ENCODE measurements at places on chromosomes 13 and 19.
A peak's percentile ranks its signal among the peaks of the same experiment; 100 is the strongest.

DNA sequence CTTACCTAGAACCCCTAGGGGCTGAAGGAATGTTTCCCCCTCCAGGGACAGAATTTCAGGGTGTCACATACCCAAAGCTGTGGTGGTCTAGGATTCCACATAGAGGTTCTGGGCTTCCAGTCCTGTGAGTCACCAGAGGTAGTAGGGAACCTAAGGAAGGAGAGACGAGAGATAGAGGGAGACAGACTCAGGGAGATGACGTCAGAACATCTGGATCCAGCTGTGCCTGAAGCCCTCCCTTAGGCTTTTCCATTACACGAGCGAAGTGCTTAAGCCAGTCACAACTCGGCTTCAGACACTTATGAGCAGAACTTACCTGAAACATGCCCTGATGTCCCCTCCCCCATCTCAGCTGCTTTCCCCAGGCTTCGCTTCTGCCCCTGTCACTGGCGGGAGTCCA is 11.8 kb upstream of the SELENOW start:
- no peak for DNase-seq

GRCh38 chr19:39825531-39826076 is 8.4 kb downstream of the DYRK1B start:
- DNase-seq: peak; percentile 30

- DNase-seq: peak; percentile 26
These were observed 249.1 kb downstream of the GPC5 start for GRCh38 chr13:91647361-91647990.

- no peak for DNase-seq
These were observed 47.3 kb upstream of the MTIF3 start for GRCh38 chr13:27497563-27498230.

DNA sequence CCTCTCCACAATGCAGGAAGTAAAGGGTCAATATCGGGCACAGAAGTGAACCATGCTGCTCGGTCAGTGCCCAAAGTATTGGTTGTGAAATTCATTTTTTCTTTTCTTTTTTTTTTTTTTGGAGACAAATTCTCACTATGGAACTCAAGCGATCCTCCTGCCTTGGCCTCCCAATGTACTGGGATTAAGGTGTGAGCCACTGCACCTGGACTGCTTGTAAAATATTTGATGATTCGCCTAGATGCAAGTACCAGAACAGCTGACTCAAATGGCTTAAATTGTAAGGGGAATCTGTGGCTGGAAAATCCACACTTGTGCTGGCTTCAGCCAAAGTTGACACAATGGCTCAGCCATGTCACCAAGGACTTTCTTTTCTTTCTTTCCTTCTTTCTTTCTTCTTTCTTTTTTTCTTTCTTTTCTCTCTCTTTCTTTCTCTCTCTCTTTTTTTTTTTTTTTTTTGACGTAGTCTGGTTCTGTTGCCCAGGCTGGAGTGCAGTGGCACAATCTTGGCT is 43.7 kb downstream of the NUMBL start:
- no peak for DNase-seq

GRCh38 chr13:24282256-24282655 is 27.1 kb upstream of the C1QTNF9 start:
- DNase-seq: no peak

GRCh38 chr19:15471639-15472101 is 7.3 kb upstream of the RASAL3 start:
- DNase-seq: no peak

- DNase-seq: no peak
These were observed 800.7 kb upstream of the SLITRK5 start for GRCh38 chr13:86870444-86870843.

GRCh38 chr13:38417727-38418126 is 68.1 kb downstream of the UFM1 start:
- DNase-seq: no peak

- no peak for DNase-seq
These were observed 20.4 kb downstream of the LMTK3 start for GRCh38 chr19:48490981-48491792.

DNA sequence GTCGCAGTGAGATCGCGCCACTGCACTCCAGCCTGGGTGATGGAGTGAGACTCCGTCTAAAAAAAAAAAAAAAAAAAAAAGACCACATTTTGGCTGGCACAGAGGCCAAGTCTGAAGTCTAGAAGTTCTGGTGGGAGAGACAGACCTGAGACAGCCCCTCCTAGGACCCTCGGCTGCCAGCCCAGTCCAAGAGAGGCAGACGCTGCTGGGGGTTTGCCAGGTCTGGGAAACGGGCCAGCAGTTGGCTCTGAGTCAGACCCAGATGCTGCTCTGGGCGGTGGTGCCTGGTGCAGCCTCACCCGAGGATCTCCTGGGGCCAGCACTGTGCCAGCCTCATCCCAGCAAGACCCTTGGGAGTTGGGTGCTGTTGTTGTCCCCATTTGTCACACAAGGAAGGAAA is 5.8 kb downstream of the FCHO1 start:
- DNase-seq: peak; percentile 84

DNA sequence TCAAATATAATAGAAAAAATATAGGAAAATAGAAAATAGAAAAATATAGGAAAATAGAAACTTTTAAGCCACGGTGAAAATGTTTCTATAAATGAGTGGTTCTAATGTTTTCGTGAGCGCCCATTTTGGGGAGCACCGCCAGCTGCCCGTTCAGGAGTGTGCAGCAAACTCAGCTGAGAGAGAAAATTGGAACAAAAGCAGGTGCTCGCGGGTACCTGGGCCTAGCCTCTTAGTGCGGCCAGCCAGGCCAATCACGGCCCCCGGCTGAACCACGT is 204 bp upstream of the PDX1 start:
- no peak for DNase-seq

- DNase-seq: peak; percentile 67
These were observed 75.6 kb upstream of the KL start for GRCh38 chr13:32940601-32941000.

- DNase-seq: no peak
These were observed 319.0 kb downstream of the KCNRG start for GRCh38 chr13:50334115-50334778.

- DNase-seq: no peak
These were observed 40.5 kb downstream of the KLF12 start for GRCh38 chr13:74093691-74094090.

GRCh38 chr13:19345158-19345557 is 163.5 kb upstream of the TUBA3C start:
- DNase-seq: no peak

DNA sequence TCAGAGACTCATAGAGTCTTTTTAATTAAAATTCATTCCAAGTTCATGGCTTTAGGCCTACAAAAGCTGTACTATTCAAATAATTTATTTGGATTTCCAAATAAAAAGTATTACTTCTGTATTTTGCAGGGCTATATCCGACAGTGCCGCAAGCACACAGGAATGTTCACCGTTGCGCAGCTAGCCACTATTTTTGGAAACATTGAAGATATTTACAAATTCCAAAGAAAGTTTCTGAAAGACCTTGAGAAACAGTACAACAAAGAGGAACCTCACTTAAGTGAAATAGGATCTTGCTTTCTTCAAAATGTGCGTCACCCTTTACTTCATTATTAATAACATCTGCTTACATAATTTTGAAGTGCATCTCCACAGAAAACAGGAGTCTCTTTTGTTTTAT is 20.5 kb upstream of the C1QTNF9 start:
- DNase-seq: no peak

DNA sequence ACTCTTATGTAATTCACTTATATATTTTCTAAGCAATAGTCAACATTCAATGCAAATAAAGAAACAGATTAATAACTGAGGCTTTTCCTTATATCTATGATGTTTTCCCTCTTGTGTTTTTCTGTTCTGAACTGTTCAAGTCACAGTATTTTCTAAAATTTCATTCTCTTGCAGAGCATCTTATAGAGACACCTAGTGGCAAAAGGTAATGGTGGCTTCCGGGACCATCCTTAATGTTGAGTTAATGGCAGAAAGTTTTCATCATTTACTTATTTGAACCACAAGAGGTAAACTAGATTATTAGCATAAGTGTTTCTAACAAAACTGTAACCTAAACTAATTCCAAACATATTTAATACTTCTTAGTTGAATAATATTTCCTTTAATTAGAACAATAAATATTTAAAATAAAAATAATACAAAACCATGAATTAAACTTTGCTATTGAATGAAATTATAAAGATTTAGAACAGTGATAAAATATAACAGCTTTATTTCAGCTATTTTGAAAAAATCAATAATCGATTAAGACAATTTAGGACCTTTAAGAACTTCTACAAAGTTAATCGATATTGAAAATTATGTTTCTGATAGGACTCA is 1.7 kb upstream of the SLITRK5 start:
- no peak for DNase-seq

DNA sequence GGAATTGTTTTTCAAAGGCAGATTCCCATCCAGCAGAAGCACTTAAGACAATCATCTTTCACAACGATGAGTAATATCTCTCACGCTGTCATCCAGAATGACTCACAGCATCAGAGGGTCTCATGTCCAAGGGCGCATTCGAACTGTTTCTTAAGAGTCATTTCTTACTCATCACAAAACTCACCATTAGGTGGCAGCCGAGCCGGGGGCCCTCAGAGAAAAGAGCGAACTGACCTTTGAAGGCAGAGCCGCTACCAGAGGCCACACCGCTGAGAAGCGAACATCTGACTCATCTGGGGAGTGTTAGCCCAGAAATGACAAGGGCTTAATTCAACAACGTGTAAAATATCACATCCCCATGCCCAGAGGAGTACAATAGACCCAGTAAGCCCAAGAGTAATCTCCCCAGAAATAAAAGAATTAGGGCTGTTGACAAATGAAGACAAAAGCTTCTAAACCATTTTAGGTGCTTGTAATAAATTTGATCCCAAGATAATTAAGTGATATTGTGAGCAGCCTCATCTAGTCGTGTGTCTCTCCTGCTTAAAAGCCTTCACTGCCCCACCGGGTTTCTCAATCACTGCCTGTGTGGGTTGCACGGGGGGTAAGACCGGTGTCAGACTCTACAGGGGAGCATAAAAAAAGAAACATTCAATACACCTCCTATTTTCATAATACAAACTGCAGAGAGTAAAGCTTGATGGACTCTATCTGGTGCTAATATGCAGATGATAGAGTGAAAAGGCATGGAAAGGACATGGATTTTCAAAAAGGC is 96.2 kb downstream of the CYSLTR2 start:
- DNase-seq: peak; percentile 84

DNA sequence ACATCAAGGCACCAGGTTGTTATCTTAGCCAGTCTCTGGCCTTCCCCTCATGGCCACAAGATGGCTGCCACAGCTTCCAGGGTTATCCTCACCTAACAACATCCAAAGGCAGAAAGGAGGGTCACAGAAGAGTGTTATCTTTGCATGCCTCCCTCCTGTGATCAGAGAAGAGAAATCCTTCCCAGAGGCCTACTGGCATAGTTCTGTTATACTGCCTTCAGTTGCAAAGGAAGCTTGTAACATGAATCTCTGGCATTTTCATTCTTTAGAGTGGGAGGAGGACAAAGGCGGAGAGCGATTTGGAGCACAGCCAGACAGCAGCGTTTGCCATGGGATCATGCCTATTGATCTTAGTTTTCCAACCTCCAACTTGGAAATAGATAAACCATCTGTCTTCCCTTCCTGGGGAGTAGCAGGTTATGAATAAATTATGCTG is 135.7 kb downstream of the DNAJC15 start:
- no peak for DNase-seq

DNA sequence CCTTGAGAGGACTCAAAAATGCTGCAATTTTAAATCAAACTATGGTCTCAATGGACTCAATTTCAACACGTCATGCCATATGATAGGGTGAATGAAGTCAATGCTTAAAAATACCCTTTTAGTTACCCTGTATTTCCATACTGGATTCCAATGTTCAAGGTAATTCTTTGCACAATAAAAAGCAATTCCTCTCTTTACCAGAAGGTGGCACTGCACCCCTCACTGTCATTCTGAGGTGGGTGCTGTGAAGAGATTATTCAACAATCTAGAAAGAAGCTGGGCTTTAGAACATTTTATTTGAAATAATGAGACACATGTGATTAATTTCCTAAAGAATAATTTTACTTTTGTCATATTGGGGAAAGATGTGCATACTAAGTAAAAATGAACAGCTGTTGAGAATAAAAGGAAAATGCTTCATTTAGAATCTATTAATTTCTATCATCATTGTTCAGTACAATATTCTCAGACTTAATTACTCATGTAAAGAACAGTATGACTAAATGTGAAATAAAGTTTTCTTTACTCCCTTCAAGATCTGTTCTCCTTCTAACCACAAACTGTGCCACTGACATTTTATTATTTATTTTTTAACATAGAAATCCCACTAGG is 789.1 kb downstream of the GPC5 start:
- no peak for DNase-seq

- no peak for DNase-seq
These were observed 165.6 kb upstream of the MIR17HG start for GRCh38 chr13:91181892-91182291.

- DNase-seq: peak; percentile 84
These were observed 14.7 kb downstream of the TLE5 start for GRCh38 chr19:3047496-3048189.

GRCh38 chr13:30111810-30112209 is 195.5 kb downstream of the KATNAL1 start:
- DNase-seq: no peak

GRCh38 chr13:79778741-79779460 is 297.9 kb downstream of the NDFIP2 start:
- no peak for DNase-seq

DNA sequence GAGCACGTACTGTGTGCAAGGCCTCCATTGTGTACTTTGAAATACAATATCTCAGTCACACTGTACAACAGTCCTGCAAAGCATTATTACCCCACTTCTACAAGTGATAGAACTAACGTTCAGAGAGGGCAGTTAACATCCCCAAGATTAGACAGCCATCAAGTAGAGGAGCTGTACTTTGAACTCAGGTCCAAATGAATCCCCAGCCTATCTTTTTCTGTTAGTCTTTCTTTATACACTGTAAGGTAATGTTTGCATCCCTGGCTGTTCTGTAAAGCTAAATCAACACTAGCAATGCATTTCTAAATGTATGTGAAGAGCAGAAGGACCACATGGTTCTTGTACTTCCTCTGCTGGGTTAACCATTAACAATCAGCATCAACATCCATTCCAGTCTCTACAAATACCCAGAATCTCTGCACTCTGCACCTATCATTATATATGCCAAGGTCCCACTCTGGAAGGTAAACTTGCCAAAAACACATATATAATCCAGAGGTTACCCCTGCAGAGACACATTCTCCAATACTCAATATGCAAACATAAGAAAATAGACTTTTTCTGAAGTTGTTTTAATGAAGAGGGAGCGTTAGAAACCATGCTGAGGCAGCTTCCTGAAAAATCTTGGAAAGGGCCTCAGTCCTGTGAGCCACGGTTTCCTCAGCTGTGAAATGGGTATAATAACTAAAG is 182.3 kb downstream of the MZT1 start:
- no peak for DNase-seq

- no peak for DNase-seq
These were observed 11.3 kb downstream of the EPS15L1 start for GRCh38 chr19:16460454-16460853.

GRCh38 chr19:49954092-49954829 is 6.7 kb downstream of the SIGLEC11 start:
- no peak for DNase-seq

- DNase-seq: no peak
These were observed 561.0 kb upstream of the KLF12 start for GRCh38 chr13:74695021-74695800.
